ENCODE measurements at places on chromosomes 5 and 9. TPM values are rescaled to one million over a fixed set of nuclear protein-coding genes. Genes with fewer than 3 reads are reported as not detected.

- no peaks in the 10 kb centered on the region for H3K36me3 ChIP-seq
- no peak for DNase-seq
- H3K4me3 ChIP-seq, result no peak overlapping the region
Measured at GRCh38 chr5:113044776-113045465, 68.3 kb downstream of the DCP2 start.

DNA sequence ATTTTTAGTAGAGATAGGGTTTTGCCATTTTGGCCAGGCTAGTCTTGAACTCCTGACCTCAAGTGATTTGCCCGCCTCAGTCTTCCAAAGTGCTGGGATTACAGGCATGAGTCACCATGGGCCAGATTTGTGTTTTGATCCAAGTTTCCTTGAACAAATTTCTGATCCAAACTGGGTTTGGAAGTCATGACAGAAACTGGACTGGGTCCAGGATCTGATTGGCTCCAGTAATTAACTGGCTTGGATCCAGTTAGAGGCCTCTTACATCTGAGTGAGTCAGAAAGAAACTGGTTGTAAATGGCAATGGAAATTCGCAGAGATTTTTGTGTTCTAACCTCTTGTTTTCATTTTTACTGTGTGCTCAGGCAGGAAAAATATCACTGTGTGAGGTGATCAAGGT is 141.6 kb downstream of the SLC25A46 start:
- H3K4me3 ChIP-seq, result no peak overlapping the region
- no peak for DNase-seq
- no peaks in the 10 kb centered on the region for H3K36me3 ChIP-seq
- H3K4me1 ChIP-seq, result no peaks in the 10 kb centered on the region
- H3K27ac ChIP-seq, result no peak overlapping the region
- no peaks in the 10 kb centered on the region for H3K27me3 ChIP-seq

DNA sequence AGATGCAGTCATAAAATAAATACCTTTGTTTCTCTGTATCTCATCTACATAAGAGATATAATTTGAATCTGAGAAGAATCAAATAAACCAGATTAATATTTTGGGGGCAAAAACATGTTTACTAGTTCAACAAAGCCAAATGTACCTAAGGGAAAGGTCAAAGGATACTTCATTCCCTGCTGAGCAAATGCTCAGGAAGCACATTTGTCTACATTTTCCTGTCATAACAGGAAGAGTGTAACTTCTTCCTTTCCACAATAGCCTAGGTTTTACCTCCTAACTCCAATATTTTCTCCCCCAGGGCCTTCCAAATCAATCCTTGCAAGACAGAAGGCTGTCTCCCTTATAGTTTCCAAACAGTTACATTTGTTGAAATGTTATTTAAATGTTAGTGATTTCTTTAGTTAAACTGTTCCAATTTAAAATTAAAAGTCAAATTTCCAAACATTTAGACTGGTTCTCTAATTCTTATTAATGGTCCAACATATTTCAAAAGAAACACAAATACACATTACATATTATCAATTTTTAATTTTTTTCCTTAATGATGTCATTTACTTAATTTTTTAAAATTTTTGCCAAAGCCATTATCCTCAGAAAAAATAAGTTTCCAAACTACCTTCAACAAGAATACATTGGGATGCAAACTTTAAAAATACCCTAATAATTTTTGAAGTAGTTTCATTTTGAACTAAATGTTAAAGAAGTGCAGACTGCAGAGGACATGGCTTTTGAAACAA is 67.8 kb downstream of the MEF2C start:
- no peaks in the 10 kb centered on the region for H3K4me1 ChIP-seq
- no peak overlapping the region for H3K27ac ChIP-seq
- no peak for DNase-seq

DNA sequence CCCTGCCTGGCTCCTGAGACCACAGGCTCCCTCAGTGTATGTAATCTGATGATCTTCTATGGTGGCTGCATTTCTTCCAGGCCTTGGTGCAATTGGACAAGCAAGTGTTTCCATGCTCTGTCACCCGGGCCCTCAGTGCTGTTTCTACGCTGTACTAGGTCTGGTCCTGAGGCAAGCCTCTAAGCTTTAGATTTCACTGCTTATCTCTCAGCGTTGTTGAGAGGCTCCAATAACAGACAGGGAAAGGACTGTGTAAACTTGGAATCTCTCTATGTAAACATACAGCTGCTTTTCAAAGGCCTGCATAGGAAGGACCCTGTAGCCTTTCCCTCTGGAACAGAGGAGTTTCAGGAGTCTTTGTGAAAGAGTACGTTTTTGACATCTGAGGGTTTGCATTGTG is 38.6 kb upstream of the NFIB start:
- H3K27me3 ChIP-seq, result peaks cover 12% of the 10 kb centered on the region
- no peaks in the 10 kb centered on the region for H3K36me3 ChIP-seq
- H3K4me1 ChIP-seq, result no peaks in the 10 kb centered on the region

DNA sequence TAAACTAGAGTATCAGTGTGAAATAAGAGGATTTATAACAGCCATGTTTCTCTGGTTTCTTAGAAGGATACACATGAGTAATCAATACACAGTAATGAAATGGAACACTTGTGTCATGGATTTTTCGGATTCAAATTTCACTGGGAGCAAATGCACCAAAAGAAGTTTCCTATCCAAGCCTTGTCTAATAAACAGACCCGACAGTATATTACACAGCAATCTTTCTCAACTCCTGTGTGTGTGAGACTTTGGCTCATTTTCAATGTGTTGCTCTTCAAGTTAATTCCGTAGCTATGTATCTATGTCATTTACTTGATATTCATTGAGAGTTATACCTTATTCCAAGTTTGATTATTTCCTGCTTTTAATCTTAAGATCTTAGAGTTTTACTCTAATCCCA is 930.2 kb downstream of the MAT2B start:
- H3K4me3 ChIP-seq, result no peak overlapping the region
- H3K36me3 ChIP-seq, result no peaks in the 10 kb centered on the region
- no peak for DNase-seq
- H3K4me1 ChIP-seq, result no peaks in the 10 kb centered on the region

- H3K4me3 ChIP-seq, result no peak overlapping the region
- H3K36me3 ChIP-seq, result no peaks in the 10 kb centered on the region
- no peak overlapping the region for H3K27ac ChIP-seq
- H3K4me1 ChIP-seq, result no peaks in the 10 kb centered on the region
Measured at GRCh38 chr5:23268136-23268535, 239.3 kb upstream of the PRDM9 start.

DNA sequence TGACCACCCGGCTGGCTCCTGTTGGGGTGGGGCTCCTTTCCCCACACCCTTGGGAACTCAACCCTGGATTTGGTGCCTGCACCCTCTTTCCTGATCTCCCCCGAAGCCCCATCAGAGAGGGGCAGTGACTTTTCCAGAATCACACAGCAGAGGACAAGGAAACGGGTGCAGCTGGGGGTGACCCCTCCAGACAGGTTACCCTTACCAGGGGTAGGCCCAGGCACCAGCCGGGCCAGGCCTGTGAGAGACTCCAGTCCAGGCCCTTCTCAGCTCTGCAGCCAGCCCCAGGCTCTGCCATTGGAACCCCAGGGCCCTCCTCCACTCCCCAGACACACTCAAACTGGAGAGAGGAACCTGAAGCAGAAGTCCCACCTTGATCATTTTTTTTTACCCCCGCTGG is 19.0 kb upstream of the PHYHD1 start:
- no peak overlapping the region for H3K4me3 ChIP-seq
- H3K27me3 ChIP-seq, result no peaks in the 10 kb centered on the region
- peaks cover 5% of the 10 kb centered on the region for H3K4me1 ChIP-seq
- H3K27ac ChIP-seq, result no peak overlapping the region
- H3K36me3 ChIP-seq, result no peaks in the 10 kb centered on the region

DNA sequence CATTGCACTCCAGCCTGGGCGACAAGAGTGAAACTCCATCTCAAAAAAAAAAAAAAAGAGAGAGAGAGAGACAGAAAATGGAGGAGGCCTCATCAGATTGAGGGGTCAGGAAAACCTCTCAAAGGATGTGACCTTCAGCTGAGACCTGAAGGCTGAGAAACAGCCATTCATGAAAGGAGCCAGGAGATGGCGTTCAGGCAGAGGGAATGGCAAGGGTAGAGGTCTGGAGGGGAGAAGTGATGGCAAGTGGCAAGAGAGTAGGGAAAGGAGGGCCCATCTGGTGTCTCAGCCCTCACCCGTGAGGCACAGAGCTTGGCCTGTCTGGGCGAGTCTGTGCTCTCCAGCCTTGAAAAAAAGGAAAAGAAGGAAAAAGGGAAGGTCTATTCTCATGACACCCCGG is 17.0 kb downstream of the CAMK2A start:
- H3K4me1 ChIP-seq, result peaks cover 8% of the 10 kb centered on the region
- no peaks in the 10 kb centered on the region for H3K36me3 ChIP-seq
- H3K27me3 ChIP-seq, result no peaks in the 10 kb centered on the region
- H3K27ac ChIP-seq, result no peak overlapping the region
- H3K4me3 ChIP-seq, result no peak overlapping the region

GRCh38 chr5:124395287-124395686 is 351.2 kb downstream of the ZNF608 start:
- H3K27ac ChIP-seq, result no peak overlapping the region
- H3K36me3 ChIP-seq, result no peaks in the 10 kb centered on the region
- H3K27me3 ChIP-seq, result no peaks in the 10 kb centered on the region
- no peaks in the 10 kb centered on the region for H3K4me1 ChIP-seq

- H3K27me3 ChIP-seq, result no peaks in the 10 kb centered on the region
- H3K4me3 ChIP-seq, result no peak overlapping the region
- no peak for DNase-seq
- H3K36me3 ChIP-seq, result no peaks in the 10 kb centered on the region
- peaks cover 8% of the 10 kb centered on the region for H3K4me1 ChIP-seq
Measured at GRCh38 chr5:43304525-43304924, 8.7 kb downstream of the HMGCS1 start.

DNA sequence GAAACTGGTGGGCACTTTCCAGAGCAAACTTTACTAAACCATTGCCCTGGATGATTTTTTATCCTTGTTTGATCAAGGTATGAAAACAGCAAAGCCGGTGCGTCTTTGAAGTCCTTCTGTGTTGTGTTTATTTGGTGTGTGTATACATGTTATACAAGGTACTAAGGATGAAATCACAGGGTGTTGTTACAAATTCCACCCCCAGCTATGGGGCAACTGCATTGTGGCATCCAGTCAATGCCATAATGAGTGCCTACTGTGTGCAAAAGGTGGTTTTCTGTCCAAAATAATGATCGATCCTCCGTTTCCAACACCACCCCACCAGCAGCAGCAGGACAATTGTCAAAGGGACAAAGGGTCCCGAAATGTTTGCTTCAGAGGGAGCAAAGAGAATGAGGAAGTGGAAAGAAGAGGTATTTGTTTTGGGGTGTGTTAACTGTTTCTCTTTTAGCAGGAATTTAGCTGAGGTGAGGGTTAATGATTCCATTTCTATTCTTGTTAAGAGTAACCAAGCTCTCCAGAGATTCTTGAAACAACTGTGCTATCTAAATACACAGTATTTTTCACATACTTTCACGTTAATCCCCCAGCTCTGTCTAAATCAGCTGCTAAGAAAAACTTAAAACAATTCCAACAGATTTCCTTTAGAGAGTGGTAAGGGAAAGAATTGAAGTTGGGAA is 568.7 kb upstream of the KLF4 start:
- H3K27me3 ChIP-seq, result no peaks in the 10 kb centered on the region
- DNase-seq, result no peak
- no peak overlapping the region for H3K27ac ChIP-seq

DNA sequence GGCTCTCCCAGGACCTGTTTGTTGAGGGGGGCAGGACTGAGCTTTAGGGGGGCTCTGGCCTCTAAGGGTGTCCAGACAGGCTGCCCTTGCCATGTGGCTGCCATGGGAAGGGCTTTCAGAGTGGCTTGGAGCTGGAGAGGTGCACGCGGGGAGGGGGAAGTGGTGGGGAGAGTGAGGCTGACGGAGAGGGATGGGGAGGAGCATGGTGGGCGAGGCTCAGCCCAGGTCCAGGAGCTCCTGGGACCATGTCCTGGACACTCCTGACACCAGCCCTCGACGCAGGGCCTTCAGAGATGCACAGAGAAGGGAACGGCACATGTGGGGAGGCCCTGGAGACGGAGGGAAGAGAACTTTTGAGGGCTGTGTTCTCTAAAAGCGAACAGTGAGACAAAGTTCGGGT is 2.4 kb downstream of the SPAAR start:
- H3K4me1 ChIP-seq, result peaks cover 13% of the 10 kb centered on the region
- no peak overlapping the region for H3K4me3 ChIP-seq
- no peak for DNase-seq
- H3K27ac ChIP-seq, result no peak overlapping the region

DNA sequence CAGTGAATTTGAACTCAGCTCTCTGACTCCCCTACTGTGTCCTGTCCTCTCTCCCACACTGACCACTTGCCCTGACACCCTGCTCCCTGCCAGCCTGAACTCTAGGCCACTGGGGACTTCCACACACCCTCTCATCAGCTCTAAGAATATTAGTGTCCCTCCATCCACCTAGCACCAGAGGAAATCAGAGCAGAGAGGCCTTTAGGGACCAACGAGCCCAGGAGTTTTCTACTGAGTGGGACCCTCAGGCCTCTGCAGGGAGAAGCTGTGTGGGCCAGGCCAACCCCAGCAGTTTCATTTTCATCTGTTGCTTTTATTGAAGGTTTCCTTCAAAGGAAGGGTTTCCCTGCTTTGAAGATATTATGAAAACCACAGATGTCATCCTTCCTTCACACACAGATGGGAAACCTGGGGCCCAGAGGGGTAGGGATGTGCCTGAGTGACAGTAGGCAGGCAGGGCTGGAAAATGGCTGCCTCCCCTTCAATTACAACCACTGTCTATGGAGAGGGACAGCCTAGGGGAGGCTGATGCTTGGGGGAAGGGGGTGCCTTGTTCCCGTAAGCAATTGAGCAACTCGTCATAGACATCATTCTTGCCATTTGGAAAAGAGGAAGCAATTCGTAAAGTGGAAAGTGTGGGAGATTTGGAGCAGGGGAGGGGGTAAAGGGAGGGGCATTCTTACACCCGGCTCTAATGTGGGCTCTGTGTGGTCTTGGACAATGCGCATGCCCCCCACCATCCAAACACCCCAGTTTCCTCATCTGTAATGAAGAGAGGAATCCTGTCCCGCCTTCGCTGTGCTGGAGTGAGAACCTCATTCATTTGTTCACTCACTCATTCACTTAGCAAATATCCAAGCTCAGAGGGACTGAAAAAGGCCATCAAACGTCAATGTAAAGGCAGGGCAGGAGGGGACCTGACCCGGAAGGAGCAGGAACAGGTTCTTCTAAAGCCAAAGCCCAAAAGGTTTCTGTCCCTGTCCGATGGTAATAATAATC is 3.9 kb downstream of the GLIPR2 start:
- H3K4me1 ChIP-seq, result no peaks in the 10 kb centered on the region
- H3K36me3 ChIP-seq, result no peaks in the 10 kb centered on the region
- H3K4me3 ChIP-seq, result no peak overlapping the region
- DNase-seq, result no peak
- H3K27me3 ChIP-seq, result no peaks in the 10 kb centered on the region

The GADD45G gene
- total RNA-seq, result 9.5 TPM

The SLC36A3 gene
- not detected for total RNA-seq

The PFN3 gene
- total RNA-seq, result not detected

The SPINK1 gene
- 22,548 TPM for total RNA-seq

The HBEGF gene
- 2.1 TPM for total RNA-seq

The HMCN2 gene
- total RNA-seq, result 0.56 TPM

The TRAF1 gene
- total RNA-seq, result 8.1 TPM

The ZDHHC11B gene
- total RNA-seq, result 4.0 TPM

The FOXD4L4 gene
- not detected for total RNA-seq

The PCDHB4 gene
- 3.4 TPM for total RNA-seq

Measured in pancreas (tissue), 10 donors.